ENCODE measurements at places on chromosomes 7 and 10.

GRCh38 chr10:91316486-91316885, 93.7 kb upstream of the HECTD2 start:
- no peak for DNase-seq

DNA sequence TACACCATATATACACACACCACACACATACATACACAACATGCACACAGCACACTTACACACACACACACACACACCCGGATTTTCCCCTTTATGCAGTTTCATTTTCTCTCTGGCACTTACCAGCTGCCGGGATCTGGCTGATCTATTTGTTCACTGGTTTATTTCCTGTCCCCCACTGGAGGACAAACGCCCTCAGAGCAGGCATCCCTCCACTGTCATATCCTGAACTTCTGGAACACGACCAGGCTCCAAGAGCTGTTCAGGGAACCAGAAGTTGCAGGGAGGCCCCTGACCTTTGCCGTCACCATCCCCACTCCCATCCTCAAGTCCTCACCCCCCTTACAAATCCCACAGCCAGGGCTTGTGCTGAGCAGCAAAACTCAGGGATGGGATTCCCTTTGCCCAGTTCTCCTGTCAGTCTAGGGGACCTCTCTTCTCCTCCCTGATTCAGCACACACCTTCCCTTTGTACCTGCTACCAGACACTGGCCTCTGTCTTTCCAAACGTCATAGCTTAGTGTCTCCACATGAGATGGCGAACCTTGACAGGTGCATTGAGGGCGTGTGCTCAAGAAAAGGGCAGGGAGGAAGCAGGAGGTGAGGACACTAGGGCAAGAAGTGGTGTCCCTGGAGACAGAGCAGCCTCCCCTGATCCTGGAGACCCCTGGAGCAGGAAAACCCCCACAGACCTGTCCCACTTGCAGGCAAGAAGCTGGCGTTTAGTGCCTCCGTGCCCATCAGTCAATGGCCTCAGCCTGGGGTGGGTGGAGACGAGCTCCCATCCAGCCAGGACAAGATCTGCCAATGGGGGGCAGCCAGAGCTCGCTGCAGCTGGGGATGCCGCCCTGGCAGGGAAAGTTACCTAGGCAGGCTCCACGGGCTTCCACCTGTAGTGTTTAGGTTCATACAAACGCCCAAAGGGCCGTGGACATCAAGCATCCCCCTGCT, 12.7 kb upstream of the DOCK1 start:
- no peak for DNase-seq

DNA sequence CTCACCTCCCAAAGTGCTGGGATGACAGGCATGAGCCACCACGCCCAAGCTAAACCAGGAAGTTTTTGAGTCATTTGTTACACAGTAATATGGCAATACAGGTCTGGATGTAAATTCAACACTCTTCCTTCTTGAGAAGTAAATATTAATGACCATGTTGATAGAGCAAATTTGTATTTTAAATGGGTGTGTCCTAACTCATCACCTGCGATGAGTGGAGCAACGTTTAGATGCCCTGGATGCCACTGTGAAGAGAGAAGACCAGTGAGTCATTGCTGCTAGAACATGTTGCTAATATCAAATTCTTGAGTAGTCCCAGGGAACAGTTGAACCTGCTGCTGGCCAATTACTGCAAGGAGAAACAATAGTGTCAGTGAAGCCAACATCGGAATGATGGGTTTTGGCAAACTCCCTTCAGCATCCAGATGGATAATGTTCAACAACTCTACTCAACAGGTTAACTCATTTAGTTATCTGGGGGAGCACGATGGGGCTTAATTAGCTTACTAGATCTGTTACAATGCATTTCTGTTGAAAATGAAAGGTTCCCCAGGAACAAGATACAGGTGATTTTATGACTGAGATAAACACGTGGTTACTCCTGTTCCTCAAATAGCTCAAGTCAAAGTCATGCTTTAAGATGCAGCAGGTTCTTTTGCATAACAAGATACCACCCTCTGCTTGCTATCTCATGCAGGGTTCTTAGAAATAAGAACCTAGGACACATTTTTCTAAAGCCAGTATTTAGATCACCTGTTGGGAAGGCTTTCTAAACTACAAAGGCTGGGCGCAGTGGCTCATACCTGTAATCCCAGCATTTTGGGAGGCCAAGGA, 146.8 kb downstream of the CALN1 start:
- no peak for DNase-seq

DNA sequence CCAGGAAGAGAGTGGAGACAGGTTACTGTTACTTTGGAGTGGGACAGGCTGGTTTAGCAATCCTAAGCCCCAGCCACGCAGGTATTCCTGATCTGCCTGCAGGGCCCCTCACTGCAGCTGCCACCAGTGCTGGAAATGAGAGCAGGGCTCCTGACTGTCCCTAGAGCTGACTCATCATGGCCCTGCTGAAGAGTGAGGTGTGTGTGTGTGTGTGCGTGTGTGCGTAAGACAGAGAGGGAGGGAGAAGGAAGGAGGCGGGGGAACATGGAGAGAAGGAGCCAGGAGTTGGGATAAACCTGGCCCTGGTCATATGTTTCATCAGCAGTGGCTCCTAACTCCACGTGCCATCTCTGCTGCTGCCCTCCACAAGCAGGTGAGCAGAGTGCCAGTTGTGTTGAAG, 3.6 kb downstream of the FOXI2 start:
- no peak for DNase-seq

- no peak for DNase-seq
Observed at GRCh38 chr7:115183431-115184057, 261.6 kb downstream of the MDFIC start.

Data from fibroblast of skin of back (primary cell).